ENCODE measurements at places on chromosomes 6 and 20.

DNA sequence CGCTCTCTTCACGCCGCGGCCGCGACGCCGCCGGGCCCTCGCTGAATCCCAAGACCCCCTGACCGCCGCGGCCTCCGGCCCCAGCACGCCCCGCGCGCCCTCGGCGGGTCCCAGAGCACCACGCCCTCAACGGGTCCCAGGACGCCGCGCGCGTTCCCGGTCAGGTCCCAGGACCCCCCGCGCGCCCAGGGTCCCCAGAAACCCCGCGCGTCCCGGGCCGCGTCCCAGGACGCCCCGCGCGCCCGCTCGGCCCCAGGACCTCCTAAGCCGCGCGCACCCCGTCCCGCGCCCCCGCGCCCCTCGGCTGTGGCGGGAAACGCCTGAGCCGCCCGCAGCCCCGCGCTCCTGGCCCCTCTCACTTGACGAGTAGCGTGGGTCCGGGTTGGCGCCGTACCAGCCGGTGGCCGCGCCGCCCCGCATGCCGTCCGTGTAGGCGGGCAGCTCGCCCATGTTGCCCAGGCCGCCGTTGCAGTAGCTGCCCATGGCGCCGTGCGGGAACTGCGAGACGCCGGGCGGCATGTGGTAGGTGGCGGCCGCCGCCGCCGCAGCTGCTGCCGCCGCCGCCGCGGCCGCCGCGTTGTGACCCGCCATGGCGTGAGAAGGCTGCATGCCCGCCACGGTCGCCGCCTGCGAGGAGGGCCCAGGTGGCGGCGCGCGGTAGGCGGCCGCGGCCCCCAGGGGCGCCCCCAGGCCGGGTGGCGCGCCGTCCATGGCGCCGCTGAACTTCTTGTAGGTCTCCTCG lies 556 bp downstream of the NKX2-4 start:
- DNase-seq = no peak

- DNase-seq = no peak
These were observed 96.4 kb downstream of the BANF2 start for GRCh38 chr20:17796091-17796563.

GRCh38 chr20:63009045-63009961 lies 2.5 kb upstream of the BHLHE23 start:
- DNase-seq = peak; percentile 87

DNA sequence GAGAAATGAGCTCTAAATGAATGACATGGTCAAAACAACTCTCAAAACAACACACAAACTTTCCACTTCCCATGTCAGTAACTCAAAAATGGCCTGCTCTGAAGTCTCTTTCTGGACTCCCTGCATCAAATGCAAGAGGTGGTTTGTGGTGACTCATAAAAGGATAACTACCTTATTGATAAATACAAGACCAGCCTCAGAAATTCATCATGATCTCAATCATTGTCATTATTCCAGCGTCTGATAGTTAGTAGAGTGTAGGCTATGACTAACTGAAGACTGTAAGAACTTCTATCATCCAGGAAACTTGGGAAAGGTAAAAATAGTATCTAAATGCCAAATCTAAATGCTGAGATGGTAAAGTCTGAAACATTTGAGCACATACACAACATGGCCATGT lies 369.4 kb downstream of the BMP2 start:
- no peak for DNase-seq

DNA sequence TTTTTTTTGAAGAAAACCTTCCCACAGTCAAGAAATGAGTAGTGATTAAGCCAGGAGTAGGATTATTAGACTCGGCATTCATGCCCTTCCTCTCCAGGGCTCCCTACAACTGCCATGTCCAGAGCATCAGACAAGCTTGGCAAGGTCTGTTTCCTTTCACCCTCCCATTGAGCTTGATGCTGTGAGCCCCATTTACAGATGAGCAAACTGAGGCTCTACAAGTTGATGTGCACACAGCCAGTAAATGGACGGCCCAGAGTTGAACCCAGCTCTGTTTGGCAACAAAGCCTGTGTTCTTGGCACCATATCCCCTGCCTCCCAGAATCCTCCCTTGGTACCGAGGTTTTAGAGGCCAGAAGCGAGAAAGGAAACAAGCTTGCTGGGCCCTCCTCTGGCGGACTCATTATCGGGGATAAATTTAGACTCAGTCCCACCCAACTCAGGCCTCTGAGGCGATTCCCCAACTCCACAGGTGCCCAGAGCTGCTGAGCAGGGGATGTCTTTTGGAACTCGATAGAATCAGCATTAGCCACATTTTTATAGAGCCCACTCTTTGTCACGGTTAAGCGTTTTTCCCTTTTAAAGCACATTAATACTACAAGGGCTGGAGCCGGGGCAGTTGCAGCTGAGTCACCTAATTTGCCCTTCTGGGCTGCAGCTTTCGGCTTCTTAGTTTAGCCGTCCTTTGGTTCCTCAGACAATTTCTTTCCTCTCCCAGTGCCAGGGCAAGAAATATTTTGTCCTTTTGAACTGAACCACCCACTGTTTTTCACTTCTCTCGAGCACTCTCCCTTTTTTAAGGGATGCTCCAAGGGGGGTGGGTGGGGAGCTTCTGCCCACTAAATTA lies 23.0 kb upstream of the NFATC2 start:
- no peak for DNase-seq
